ENCODE measurements at places on chromosomes 2 and 18. TPM values are rescaled to one million over a fixed set of nuclear protein-coding genes. Genes with fewer than 3 reads are reported as not detected.

The TAF4B gene
- total RNA-seq = 13.7 TPM

The CFAP221 gene
- total RNA-seq = not detected

The IL1R2 gene
- 0.31 TPM for total RNA-seq

- no peaks in the 10 kb centered on the region for H3K27me3 ChIP-seq
- no peaks in the 10 kb centered on the region for H3K36me3 ChIP-seq
- H3K27ac ChIP-seq = no peak overlapping the region
These were observed 349.7 kb downstream of the ZEB2 start for GRCh38 chr2:144170179-144170578.

GRCh38 chr2:151976945-151977353, 121.9 kb downstream of the CACNB4 start:
- H3K4me3 ChIP-seq = no peak overlapping the region
- no peak overlapping the region for H3K27ac ChIP-seq
- H3K27me3 ChIP-seq = no peaks in the 10 kb centered on the region
- no peaks in the 10 kb centered on the region for H3K4me1 ChIP-seq

GRCh38 chr2:220168891-220169546, 541.6 kb downstream of the SLC4A3 start:
- no peaks in the 10 kb centered on the region for H3K4me1 ChIP-seq
- no peaks in the 10 kb centered on the region for H3K36me3 ChIP-seq
- no peak for DNase-seq
- H3K27ac ChIP-seq = no peak overlapping the region

DNA sequence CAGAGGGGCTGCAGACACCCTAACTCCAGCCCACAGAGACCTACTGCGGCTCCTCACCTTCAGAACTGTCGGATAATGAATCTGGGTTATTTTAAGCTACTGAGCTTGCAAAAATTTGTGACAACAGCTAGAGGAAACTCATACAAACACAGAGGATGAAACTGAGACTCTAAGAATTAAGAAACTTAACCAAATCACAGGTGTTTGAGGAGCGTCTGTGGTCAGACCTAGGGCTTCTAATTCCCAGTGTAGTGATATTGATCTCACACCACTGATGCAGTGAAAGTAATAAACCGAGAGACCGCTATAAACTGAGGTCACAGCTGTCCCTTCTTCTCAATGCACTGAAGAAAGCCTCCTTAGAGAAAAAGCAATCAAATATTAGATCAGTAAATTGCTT, 110.1 kb downstream of the RGPD3 start:
- H3K4me3 ChIP-seq = no peak overlapping the region
- H3K4me1 ChIP-seq = no peaks in the 10 kb centered on the region
- DNase-seq = no peak
- no peaks in the 10 kb centered on the region for H3K36me3 ChIP-seq

- H3K27me3 ChIP-seq = no peaks in the 10 kb centered on the region
- DNase-seq = peak; percentile 39
- H3K4me3 ChIP-seq = no peak overlapping the region
- H3K36me3 ChIP-seq = no peaks in the 10 kb centered on the region
These were observed 200.6 kb upstream of the RASGRP3 start for GRCh38 chr2:33275689-33276444.

DNA sequence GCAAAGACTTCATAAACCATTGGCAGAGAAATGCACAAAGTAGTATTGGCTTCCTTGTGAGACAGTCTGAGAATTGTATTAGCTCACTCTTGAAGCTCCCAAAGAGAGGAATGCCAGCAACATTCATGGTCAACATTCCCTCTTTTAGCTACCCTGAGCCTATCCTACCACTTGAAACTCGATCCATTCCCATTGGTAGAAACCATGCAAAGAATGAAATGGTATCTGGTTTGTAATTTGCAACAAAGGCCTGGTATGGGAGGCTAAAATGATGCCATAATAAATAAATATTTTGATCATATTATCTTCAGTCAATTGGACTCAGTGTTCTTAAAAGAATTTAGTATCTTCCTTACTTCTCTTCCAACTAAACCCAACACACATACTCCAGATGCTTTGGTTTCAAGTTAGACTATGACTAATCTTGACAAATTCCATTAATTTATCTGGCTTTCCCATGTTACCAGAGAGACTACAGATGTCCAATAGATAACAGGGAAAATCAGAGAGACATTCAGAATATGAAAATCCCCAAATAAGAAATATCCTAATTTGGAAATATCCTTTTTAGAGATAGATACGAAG, 102.9 kb downstream of the DHRS9 start:
- H3K4me3 ChIP-seq = no peak overlapping the region
- peaks cover 10% of the 10 kb centered on the region for H3K27me3 ChIP-seq
- DNase-seq = no peak
- no peaks in the 10 kb centered on the region for H3K4me1 ChIP-seq
- no peak overlapping the region for H3K27ac ChIP-seq
- no peaks in the 10 kb centered on the region for H3K36me3 ChIP-seq

DNA sequence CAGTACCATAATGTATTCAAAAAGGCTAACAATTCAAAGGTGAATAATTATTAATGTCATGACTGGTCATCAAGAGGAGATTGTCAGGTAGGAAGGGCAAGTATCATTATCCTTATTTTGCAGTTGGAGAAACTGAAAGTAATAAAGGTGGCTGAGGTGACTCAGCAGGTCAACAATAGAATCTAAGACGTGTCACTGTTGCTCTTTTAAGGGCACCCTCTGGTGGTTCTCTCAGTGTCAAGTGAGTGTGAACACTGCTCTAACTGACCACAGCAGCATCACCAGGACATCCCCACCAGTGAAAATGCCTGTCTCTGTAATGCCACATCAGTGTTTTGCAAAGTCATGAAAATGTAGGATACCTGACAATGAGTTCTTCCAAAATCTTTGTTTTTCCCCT, 69.7 kb downstream of the DCC start:
- no peaks in the 10 kb centered on the region for H3K36me3 ChIP-seq
- DNase-seq = no peak
- no peak overlapping the region for H3K4me3 ChIP-seq
- no peak overlapping the region for H3K27ac ChIP-seq
- no peaks in the 10 kb centered on the region for H3K27me3 ChIP-seq

The GALNT3 gene
- 2.9 TPM for total RNA-seq

- H3K36me3 ChIP-seq = no peaks in the 10 kb centered on the region
- peaks cover 69% of the 10 kb centered on the region for H3K4me1 ChIP-seq
- peaks cover 56% of the 10 kb centered on the region for H3K27me3 ChIP-seq
- peak overlapping the region; percentile 46 for H3K4me3 ChIP-seq
- H3K27ac ChIP-seq = no peak overlapping the region
- DNase-seq = no peak
These were observed 2.0 kb downstream of the BCL11A start for GRCh38 chr2:60551240-60552077.

The CDH20 gene
- total RNA-seq = 0.16 TPM

The APOB gene
- not detected for total RNA-seq

- no peak overlapping the region for H3K4me3 ChIP-seq
- no peaks in the 10 kb centered on the region for H3K4me1 ChIP-seq
- H3K27me3 ChIP-seq = no peaks in the 10 kb centered on the region
- H3K27ac ChIP-seq = peak overlapping the region; percentile 82
These were observed 9.0 kb downstream of the STK25 start for GRCh38 chr2:241499146-241499965.

DNA sequence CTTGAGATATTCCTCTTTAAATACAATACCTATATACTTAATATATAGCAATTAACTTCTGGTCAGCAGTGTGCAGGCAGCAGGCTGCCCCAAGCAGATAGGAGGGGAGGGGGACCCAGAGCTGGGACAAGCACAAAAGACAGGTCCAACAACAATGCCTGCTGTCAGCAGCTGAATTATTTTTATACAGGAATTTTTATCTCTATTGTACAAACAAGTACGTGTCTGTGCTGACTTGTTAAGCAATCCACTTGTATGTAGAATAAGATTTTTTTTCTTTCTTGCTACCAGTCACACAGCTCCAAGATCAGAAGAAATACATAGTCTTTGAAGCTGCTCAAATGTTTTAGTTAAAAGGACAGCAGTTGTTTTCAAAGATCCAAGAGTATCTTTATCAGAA, 16.7 kb downstream of the BCL11A start:
- no peaks in the 10 kb centered on the region for H3K4me1 ChIP-seq
- peaks cover 2% of the 10 kb centered on the region for H3K27me3 ChIP-seq
- no peak overlapping the region for H3K4me3 ChIP-seq
- no peaks in the 10 kb centered on the region for H3K36me3 ChIP-seq
- no peak overlapping the region for H3K27ac ChIP-seq

DNA sequence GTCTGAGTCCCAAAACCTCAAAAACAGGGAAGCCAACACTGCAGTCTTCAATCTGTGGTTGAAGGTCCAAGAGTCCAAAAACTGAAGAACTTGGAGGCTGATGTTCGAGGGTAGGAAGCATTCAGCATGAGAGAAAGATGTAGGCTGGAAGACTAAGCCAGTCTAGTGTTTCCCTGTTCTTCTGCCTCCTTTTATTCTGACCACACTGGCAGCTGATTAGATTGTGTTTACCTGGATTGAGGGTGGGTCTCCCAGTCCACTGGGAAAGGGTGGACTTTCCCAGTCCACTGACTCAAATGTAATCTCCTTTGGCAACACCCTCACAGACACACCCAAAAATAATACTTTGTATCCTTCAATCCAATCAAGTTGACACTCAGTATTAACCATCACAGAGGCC, 27.5 kb upstream of the IL1B start:
- no peaks in the 10 kb centered on the region for H3K36me3 ChIP-seq
- H3K4me1 ChIP-seq = no peaks in the 10 kb centered on the region
- no peak overlapping the region for H3K4me3 ChIP-seq
- DNase-seq = no peak
- no peaks in the 10 kb centered on the region for H3K27me3 ChIP-seq
- H3K27ac ChIP-seq = no peak overlapping the region

DNA sequence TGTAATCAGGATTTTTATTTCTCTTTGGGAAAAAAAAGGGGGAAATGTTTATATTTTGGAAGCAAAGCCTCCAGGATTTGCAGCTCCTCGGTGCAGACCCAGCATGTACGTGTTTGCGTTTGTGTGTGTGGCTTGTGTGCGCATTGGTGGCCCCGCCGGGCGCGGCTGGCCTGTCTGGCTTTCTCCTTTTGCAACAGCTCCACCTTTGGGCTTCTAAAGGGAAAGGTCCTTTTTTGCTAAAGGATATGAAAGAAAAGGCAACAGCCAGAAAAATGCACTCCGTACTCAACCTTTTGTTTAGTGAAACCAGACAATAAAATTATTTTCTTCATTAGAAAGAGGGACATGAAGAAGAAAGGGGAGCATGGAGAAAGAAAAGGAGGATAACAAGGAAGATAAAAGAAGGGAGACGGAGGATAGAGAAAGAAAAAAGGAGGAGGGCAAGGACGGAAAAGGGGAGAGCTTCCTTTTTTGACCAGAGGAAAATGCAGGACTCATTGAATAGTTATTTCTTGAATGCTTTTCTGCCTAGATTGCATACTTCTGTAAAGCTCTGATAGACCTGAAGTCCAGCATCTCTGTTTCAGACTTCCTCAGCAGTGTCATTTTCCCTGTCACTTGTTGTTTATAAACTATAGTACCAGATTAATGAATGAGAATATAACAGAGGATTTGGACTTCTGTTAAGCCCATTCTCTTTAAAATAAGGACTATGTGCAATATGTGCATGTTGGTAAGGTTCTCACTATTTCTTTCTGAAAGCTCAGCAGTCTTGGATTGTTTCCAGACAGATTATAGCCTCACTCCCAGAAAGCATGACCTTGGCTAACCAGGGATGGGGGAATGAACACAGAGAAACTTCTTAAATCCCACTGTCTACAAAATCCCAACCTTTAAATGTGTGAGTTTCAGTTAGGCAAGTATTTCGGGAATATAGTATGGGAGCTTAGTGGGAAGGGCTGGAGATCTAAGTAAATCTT, 563.1 kb upstream of the PIK3C3 start:
- H3K27ac ChIP-seq = no peak overlapping the region
- H3K36me3 ChIP-seq = no peaks in the 10 kb centered on the region
- no peak for DNase-seq
- H3K27me3 ChIP-seq = no peaks in the 10 kb centered on the region

The EVA1A gene
- not detected for total RNA-seq
